ENCODE measurements at places on chromosomes 7 and 10. TPM values are rescaled to one million over a fixed set of nuclear protein-coding genes. Genes with fewer than 3 reads are reported as not detected.

The UCN3 gene
- not detected for total RNA-seq

The TEX36 gene
- not detected for total RNA-seq

The ITGA8 gene
- 19.2 TPM for total RNA-seq

The UNCX gene
- total RNA-seq: not detected

The MYH16 gene
- not detected for total RNA-seq

The APBB1IP gene
- not detected for total RNA-seq

The AUTS2 gene
- 122 TPM for total RNA-seq

The ANKRD30A gene
- not detected for total RNA-seq

DNA sequence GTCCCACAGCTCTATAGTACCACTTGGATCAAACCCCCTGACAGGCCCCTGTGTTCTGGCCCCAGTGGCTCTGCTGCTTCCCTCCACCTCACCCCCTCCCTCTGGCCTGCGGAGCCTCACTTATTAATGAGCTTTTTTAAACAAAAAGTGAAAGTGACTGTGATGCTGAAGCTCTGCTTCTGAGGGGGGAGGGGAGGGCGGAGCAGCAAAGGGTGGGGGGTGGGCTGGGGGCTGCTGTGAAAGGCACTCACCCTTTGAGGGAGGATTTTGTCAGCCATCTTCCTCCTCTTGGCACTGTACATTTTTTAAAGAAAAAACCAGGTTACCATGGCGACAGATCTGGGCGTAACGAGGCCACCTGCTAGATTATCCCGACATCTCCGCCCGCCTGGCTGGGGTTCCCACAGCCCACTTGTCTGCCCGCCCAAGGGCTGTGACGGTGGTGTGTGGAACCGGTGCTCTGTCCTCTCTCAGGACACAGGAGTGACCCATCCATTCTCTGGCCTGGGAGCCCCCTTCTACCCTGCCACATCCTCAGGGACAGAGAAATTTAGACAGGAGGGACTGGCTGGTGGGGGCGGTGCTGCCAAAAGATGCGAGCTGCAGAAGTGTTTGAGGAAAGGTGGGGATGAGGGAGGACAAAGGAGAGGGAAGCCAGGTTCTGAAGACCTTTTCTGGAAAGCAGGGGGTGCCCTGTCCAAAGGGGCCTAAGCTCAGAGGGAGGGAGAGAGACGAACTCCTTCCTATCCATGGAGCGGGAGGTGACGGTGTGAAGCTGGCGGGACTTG is 4.9 kb downstream of the SMARCD3 start:
- no peak for DNase-seq

DNA sequence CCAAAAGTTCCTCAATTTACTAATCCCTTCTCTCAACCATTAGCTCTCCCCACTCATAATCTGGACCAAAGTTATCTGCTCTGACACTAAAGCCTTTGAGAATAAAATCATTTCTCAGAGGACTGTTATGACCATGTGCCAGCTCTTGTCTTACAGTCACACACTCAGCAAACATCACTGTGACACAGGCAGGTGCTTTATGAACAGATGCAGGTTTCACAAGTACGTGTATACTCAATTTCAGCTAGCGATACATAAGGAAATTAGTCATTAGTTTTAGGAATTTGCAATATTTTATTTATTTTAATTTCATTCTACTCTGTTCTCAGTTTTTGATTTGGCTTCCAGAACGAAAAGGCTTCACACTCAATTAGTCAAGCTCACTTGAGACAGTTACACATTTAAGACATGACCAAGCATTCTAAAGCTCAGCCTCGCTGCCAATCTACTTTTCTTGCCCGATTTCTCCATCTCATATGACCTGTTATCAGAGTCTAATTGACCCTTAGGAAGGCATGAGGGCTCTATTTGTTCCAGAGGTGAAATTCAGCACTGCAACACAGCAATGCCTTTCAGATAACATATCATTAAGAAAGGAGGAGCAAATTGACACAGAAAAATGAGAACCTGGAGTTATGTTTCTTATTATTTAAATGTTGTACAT is 76.8 kb downstream of the TFEC start:
- DNase-seq: no peak

DNA sequence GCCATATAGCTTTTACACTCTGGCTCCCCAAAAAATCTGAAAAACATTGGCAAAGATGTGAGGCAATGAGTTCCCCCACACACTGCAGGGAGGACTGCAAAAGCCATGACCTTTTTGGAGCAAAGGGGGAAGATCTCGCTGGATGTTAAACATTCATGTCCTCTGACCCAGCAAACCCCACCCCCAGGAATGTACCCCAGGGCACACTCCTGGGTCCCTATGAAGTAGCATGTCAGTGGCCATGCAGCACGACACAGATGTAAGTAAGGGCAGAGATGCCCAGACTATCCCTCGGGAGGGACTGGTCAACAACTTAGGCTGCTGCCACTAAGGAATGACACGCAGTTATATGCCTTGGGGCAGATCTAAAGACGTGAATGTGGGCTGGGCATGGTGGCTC is 100.6 kb downstream of the DLG5 start:
- no peak for DNase-seq

DNA sequence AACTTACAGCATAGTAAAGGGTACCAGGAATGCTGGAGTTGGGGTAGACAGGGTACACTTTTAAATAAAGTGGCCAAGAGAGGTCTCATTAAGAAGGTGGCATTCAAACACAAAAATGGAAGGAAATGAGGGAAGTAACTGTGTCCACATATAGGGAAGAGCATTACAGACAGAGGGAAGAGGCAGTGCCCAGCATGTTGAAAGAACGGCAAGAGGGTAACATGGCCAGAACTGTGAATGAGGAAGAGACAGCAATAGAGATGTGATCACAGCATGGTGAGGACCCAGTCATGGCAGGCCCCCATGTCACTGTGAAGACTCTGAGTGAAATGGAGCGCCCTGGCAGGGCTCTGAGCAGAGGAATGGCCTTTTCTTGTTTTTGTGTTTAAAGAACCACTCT is 35.1 kb upstream of the ZNRF2 start:
- no peak for DNase-seq

- DNase-seq: no peak
These were observed 119.5 kb upstream of the CAV2 start for GRCh38 chr7:116380025-116380424.

- no peak for DNase-seq
These were observed 1.1 kb upstream of the HBP1 start for GRCh38 chr7:107167483-107168232.

GRCh38 chr7:91266067-91266688 is 1.9 kb downstream of the FZD1 start:
- DNase-seq: no peak

DNA sequence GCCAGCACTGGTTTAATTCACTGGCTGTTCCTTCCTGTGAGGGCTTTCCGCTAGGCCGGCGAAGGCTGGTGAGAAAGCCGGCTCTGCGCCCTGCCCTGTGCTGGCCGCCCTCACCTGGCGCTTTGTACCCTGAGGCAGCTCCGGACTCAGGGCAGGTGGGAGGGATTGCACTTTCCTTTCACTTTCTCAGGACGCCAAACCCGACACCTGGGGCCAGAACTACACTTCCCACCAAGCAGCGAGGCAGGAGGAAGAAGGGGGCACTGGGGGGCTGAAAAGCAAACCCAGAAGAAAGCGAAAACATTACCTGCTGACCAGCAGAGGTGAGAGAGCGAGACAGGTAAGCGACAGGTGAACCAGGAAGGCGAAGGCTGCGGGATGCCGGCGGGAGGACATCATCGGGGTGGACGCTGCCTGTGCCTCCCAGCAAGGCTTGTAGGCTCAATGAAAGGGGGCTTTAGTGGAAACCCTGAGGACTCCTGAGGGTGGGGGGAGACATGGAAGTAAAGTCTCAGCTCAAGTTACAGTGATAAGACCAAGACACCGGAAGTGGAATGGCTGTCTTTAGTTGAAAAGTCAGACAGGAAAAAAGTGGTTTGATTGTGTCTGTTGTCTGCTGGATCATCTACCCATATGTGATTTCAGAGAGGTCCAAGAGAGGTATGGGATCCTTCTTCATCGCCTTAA is at the start of gene RAB19:
TSS of gene RAB19 (plus strand) at position 181 of the 687 bp plus-strand sequence. CDS start 3,589 bp downstream, outside the sequence.
- DNase-seq: no peak

GRCh38 chr7:44755698-44756627 is 7.3 kb downstream of the ZMIZ2 start:
- DNase-seq: no peak

DNA sequence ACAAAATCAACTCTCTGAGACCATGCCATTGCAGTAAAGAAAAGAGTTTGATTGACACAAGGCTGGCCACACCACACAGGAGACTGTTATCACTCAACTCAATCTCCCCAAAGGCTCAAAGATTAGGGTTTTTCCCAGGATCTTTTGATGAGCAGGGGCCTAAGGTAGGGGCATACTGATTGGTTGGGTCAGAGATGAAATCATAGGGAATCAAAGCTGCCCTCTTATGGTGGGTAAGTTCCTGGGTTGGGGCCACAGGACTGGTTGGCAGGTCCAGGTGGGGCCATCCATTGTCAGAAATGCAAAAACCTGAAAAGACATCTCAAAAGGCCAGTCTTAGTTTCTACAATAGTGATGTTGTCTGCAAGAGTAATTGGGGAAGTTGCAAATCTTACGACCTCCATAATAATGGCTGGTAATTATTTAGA is 91.6 kb downstream of the AKR1D1 start:
- DNase-seq: no peak

DNA sequence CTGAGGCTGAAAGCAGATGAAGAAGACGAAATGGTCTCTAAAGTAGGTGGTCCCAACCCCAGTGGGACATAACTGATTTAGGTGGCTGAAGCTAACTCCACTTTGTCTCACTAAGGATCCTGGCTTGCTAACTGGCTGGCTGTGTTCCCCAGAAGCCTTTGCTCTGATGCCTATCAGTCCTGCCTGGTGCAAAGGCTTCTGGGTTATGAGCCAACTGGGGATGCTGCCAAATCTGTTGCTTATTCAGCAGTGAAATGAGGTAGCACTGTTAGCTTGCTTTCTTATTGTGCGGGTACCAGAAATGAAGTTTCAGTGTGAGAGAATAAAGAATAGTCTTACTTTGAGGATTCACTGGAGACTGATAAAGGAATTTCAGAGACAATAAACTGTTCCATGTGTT is 18.1 kb downstream of the PRKG1 start:
- no peak for DNase-seq

DNA sequence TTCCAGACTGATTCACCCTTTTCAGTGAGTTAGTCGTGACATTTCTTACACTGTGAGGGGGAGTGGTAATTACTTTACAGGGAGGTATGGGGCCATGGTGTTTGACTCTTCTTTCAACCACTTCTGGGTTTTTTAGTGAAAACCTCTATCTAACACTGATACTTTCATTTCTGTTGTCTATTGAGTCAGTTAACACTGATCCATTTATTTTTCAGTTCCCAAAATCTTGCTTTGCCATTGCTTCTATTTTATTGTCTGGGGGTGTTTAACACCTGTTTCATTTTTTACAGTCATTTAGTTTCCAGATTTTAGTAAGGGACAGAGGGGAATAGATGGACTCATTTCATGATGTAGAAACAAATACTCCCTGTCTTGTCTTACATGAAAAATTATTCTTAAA is 61.5 kb downstream of the HELLS start:
- DNase-seq: no peak

- DNase-seq: no peak
These were observed 2.6 kb upstream of the RFC2 start for GRCh38 chr7:74256491-74257408.

DNA sequence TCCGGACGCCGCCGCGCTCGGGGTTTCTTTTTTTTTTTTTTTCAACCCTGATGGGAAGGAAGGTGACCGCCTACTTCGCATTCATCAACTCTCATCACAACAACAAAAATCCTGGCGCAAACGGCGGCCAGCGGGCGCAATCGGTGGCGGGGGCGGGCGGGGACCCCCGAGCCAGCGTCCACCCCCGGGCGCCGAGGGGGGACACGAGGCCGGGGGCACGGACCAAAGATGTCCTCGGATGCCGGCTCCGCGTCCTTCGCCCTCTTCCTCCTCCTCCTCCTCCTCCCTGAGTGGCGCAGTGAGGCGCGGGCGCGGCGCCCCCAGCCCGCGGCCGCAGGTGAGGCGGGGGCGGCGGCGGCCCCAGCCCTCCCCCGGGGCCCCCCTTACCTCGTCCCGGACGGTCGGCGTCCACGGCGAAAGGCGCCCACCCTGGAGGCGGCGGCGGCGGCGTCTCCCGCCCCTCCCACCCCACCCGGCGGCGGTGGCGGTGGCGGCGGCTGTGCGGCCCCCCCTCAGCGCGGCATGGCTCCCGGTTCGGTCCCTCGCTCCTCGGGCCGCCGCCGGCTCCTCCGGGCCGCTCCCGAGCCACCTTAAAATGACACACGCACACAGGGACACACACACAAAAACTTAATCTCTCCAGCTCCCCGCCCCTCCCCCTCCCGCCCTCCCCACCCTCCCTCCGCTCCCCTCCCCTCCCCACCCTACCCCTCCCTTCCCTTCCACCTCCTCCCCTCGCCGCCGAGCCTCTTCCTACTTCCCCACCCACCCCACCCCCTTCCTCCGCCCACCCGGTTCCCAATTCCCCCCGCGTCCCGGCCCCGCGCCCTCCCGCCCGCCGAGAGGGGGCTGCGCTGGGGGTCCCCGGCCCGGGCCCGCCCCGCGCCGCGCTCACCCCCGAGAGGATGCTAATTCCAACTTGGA is at the start of gene CTBP2:
TSS of gene CTBP2 (minus strand) at position 632 of the 924 bp plus-strand sequence.
- peak; percentile 70 for DNase-seq
